ENCODE measurements at places on chromosomes 16 and 17.
A peak's percentile ranks its signal among the peaks of the same experiment; 100 is the strongest.

GRCh38 chr16:11265124-11265523 is 4.0 kb downstream of the TNP2 start:
- DNase-seq, result no peak

DNA sequence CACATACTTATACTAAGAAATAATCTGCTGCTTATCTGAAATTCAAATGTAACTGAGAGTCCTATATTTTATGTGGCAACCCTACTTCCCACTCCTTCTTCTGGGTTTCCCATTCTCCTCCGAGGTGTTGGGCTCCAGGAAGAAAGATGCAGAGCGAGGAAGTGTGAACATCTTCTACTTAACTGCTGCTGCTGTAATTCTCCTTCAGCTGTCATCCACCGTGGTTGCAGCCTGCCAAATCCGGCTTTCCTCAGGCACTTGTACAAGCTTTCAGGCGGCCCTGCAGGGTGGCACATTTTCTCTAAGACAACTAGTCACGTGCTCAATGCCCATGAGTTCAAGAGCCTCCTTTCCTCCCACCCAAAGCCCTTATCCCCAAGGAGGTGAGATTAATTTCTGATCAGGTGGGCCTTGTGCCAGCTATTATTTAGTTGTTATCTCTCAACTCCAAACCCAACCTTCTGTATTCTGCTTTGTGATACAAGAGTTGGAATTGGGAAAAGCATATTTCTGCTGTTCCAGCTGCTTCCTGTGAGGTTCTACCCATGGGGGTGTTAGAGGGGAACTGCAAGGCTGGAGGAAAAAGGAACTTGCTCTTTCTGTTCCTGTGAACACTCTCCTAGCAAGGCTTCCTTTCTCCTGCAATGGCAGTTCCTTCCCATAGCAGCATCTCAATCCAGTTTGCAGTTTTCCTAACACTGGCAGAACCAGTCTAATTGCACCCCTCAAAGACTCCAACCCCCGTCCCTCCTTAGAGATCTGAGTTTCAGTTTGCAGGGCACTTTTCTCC is 67.6 kb upstream of the RBBP6 start:
- DNase-seq, result no peak

GRCh38 chr17:63946440-63947363 is 14.6 kb upstream of the CD79B start:
- peak; percentile 37 for DNase-seq

- DNase-seq, result no peak
Observed at GRCh38 chr17:6599364-6599763, 41.1 kb downstream of the KIAA0753 start.

DNA sequence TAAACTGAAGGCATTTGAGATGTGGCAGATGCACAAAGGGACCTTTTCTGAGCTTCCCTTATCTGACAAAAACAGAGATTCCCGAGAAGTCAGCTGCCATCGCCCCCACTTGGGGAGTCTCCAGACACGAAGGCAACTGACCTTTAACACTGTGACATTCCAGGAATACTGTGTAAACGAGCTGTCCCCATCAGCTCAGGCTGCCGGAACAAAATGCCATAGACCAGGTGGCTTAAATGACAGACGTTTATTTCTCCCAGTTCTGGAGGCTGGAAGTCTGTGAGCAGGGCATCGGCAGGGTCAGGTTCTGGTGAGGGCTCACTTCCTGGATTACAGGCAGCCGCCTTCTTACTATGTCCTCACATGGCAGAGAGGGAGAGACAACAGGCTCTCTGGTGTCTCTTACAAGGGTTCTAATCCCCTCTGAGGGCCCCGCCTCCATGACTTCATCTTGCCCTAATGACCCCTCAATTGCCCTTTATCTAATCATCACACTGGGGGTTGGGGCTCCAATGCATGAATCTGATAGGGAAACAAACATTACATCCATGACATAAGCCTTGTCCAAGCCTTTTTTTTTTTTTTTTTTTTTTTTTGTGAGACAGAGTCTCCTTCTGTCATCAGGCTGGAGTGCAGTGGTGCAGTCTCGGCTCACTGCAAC is 178.5 kb upstream of the RPL38 start:
- DNase-seq, result no peak

DNA sequence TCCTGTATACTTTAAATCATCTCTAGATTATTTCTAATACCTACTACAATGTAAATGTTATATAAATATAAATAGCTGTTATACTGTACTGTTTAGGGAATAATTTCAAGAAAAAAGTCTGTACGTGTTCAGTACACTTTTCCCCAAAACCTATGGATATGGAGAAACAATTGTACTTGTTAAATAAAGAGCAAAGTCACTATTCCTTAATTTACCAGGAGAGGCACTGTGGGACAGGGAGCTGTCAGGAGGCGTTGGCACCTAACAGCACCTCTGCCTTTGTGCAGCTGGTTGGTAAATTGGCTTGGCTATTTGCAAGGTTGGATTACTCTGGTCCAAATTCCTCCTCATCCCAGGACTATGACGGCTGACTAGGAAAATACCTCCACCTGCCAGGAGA is 28.0 kb downstream of the CRHR1 start:
- no peak for DNase-seq

GRCh38 chr17:21339011-21339410 is 37.1 kb upstream of the KCNJ12 start:
- DNase-seq, result no peak

DNA sequence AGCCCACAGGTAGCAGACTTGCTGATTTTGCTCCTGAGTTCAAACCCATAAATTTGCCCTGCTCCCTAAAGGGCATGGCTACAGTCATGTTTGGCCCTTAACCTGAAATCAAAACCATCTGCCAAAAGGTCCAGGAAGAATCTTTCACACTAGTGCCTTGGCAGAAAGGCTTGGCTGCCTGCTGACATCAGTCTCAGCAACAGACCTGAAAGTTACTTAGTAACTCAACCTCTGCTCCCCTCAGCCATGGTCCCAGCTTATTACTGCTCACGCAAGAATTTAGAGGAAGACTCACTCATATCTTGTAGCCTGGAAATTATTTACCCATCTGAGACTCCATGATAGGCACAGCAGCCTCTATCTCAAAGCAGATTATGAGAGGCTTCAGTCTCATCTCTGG is 98.0 kb upstream of the KIF2B start:
- DNase-seq, result no peak

DNA sequence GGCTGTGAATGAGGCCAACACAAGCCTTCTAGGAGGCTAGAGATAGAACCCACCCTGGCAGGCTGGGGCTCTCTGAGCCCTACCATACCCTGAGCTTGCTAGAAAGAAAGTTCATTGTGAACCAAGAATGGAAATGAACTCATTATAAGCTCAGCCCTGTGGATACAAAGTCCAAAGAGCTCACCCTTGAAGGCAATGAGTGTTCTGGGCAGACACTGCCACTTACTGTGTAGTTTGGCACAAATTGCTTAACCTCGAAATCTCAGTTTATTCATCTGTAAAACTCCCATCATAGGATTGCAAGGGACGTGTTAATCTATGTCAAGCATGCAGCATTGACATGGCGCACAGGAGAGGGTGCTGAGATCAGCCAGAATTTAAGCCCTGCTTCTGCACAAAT is 5.5 kb downstream of the KDM8 start:
- no peak for DNase-seq

GRCh38 chr16:82137822-82138167 is 32.2 kb downstream of the MPHOSPH6 start:
- no peak for DNase-seq
